ELF-1 (cell line): ENCODE measurements at places on chromosomes 2 and 18.

DNA sequence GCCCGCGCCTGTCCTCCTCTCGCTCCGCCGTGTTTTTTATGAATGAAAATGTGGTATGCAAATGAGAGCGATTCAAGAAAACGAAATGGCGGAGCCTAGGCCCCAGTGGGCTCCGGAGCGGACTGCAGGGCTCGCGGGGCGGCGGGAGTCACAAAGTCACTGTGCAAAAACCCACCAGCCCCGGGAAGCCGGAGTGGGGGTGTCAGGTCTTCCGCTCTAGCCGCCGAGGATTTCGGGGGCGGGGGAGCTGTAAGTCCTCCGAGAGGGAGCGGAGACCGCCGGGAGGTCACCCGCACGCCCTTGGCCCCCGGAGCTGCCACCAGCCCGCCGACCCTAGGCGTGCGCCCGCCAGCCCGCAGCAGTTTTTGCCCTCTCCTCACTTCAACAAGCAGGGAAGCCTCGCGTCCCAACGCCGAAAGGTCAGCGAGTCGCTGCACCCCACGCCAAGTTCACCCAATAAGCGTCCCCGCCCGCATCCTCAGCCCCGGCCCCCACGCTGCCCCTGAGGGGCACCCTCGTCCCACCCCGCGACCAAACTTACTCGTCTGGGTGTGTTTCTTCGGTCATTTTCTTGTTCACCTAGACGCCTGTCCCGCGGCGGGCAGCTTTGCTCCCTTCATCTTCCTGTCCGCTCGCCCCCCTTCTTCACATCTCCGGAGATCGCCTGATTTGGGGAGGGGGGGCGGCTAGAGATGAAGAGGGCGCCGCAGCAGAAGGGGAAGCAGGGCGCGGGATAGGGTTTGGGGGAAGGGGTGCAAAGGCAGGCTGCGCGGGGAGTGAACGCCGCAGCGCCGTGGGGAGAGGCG lies 775 bp downstream of the SPRED2 start:
- no peak for DNase-seq

DNA sequence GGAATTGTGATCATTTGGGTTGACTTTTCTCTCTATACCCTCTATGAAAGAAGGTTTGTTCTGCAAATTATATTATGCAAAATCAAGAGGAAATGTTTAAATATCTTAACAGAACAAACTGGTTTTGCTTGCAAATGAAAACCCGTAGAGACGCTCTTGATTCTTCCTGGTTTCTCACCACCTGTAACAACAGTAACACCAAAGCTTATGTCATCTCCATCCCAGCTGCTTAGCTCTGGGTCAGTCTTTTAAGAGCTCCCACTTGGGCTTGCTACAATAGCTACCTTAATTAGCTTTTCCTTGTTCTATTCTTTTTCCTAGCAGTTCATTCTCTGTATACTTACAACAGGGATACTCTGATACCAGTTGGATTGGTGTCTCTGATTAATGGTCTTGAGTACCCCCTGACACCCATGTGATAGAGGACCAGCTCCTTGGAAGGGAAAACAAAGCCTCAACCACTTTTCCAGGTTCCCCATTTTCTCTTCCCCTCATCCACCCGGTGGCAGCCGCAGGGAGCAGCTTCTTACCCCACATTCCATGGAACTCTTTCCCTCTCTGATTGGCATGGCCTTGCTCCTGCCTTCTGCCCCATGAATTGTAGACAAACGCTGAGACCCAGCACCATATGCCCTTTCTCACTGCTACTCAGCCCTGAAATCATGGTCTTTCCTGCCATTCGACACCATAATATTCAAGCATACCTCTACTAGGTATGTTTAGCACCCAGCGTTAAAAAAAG lies 27.7 kb downstream of the TMEM182 start:
- no peak for DNase-seq

DNA sequence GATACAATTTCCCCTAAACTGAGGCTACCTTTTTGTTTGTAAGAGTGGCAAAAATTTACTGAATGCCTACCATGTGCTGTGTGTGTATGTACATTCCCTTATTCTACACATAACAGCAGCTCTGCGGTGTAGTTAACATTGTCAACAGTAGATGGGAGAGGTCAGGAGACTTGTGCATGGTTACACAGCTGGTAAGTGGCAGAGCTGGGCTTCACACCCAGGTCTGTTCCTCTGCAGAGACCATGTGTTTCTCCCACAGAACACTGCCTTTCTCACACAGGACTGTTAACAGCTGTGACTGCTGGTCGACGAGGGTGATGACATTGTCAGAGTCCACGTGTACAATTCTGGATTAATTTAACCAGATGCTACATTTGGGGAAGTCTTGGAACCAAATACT lies 49.1 kb downstream of the EML6 start:
- no peak for DNase-seq

DNA sequence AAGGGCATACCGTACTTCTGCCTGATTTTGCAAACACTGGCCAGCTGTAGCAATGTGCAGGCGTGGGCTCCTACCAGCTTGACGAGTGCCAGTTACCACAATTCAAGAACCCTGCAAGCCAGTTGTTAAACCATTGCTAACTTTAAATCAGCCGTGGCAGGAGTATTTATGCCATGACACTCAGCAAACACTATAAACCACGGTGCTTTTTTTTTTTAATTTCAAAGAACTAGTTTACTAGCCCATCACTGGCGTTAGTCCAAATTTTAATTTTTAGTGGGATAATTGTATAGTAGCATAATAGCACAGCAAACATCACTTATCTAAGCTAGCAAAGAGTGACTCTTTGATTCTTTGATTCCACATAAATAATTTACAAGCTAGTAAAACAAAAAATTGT lies 111.1 kb downstream of the COL4A4 start:
- no peak for DNase-seq

DNA sequence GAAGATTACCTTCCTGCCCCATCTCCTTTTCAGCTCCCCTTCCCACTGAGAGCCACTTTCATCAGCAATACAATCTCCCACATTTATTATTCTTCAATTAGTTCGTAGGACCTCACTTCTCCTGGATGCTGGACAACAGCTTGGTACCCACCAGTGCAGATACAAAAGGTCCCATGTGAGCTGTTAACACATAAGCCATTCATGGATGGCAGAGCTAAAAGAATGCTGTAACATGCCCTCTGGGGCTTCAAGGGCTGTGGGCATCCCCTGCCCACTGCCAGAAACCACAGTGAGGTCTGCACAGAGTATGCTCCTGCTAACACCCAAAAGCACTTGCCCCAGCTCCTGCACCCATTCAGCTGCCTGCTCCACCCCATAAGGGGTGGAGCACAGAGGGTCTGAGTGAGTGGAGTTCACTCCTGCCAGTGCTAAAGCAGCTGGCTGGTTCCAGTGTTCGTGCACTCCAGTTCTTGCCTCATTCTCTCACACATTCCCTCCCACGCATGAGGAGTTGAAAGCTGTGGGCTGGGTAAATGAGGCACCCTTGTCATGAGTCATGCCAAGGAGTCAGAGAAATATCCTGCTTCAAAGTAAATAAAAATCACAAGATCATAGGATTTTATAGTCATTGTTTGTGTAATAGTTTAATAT lies 305.9 kb upstream of the TMEFF2 start:
- no peak for DNase-seq

DNA sequence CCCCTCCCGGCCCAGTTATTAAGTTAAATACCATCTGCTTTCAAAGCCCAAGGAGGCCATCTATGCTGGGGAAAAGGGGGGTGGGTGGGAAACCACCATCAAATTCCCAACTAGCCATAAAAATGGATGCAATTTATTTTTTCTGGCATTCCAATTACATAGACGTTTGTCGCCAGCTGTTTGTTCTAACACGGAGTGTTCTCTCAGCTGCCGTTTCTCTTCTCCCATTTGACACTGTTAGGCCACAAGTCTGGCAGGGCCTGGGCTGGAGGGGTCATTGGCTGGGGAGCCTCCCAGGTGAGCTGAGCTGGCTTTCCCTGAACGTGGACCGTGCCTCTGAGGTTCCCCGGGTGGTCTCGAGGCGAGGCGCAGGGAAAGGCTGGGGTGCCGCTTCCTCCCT lies 16.6 kb downstream of the ATOH8 start:
- DNase-seq, result no peak

GRCh38 chr2:238155761-238156694 lies 2.7 kb upstream of the ERFE start:
- DNase-seq, result no peak

DNA sequence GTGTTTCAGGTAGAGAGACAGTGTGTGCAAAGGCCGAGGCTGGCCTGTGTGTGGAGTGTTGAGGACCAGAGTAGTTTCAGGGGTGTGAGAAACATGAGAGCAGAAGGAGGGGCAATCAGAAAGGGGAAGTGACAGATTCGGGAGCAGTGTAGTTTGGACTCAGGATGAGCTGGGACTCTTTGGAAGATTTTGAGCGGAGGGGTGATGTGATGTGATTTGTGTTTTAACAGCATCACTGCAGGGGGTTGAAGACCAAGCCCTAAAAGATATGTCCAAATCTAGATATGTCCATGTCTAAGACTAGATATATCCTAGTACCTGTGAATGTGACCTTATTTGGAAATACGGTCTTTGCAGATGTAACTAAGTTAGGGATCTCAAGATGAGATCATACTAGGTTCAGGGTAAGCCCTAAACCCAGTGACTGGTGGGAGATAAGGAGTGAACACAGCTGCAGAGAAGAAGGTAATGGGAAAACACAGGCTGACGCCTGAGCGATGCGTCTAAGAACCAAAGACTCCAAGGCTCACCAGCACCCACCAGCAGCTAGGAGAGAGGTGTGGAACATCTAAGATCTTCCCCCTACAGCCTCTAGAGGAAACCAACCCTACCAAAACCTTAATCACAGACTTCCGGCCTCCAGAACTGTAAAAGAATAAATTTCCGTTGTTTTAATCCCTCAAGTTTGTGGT lies 38.5 kb upstream of the MYO3B start:
- DNase-seq, result no peak
